Nucleus accumbens (tissue), 56 donors: ENCODE measurements at places on chromosomes 4 and X.

- no peak for DNase-seq
Measured at GRCh38 chr4:66653937-66654336, 891.4 kb downstream of the CENPC start.

GRCh38 chr4:102675141-102675540, 85.6 kb downstream of the MANBA start:
- DNase-seq, result no peak

DNA sequence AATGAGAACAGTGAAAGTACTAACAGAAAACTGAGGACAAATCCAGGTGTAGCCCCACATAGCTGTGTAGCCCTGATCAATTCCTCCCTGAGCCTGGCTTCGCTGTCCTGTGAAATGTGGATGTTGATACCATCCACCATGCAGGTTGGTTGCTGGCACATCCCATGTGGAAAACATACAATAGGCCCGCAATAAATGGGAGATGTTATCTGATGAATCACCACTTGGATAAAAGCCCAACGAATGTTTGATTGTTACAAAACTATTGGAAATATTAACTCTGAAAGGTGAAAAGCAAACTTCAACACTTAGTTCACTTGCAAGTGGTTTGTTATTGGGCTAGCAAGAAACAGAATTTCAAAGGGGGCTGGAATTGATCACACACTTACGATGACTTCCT, 186.3 kb upstream of the FTHL17 start:
- DNase-seq, result no peak

DNA sequence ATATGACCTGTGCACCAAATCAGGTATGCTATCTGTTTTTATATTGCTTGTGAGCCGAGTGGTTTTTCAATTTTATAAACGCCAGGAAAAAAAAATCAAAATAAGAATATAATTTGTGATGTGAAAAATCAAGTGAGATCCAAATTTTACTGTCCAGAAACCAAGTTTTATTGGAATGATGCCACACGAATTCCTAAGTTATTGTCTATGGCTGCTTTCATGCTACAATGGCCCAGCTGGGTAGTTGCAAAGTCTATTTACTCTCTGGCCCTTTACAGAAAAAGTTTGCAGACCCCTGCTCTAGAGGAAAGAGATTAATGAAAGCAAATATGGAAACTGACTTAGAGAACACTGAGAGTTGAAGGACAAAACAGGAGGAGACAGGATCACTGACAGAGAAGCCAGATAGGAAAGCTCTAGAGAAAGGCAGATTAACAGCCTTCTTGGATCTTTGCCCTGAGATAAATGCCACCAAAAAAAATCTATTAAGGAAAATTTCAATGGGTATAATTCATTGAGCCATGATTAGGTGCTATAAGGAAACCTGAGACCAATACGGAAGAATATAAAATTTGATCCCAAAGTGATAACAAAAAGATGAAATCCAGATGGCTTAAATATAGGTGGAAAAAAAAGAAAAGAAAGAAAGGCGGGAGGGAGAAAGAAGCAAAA, 29.8 kb downstream of the PRSS12 start:
- no peak for DNase-seq

DNA sequence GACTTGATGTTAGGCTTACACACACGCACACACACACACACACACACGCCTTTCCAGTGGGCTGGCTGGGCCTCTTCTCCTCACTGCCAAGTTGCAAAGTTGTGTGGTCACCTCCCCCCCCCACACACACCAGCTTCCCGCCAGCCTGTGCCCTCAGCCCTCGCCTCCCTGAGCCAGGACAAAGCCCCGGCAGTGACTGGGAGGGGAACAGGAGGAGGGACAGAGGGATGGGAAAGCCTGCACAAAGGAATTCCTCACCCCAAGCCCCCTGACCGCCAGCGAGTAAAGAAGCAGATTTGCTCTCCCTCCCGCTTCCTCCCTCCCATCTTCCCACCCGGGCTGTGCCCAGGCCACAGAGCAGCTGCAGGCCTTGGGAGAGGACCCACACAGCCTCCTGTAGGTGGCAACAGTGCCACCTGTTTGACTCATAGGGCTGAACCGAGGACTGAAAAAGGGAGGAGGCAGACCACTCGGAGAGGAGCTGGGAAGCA, at the start of gene GDPD2:
GDPD2 (plus strand) TSS at position 464 of the 491 bp plus-strand sequence. CDS start 1,671 bp downstream, outside the sequence.
- peak; percentile 14 for DNase-seq

DNA sequence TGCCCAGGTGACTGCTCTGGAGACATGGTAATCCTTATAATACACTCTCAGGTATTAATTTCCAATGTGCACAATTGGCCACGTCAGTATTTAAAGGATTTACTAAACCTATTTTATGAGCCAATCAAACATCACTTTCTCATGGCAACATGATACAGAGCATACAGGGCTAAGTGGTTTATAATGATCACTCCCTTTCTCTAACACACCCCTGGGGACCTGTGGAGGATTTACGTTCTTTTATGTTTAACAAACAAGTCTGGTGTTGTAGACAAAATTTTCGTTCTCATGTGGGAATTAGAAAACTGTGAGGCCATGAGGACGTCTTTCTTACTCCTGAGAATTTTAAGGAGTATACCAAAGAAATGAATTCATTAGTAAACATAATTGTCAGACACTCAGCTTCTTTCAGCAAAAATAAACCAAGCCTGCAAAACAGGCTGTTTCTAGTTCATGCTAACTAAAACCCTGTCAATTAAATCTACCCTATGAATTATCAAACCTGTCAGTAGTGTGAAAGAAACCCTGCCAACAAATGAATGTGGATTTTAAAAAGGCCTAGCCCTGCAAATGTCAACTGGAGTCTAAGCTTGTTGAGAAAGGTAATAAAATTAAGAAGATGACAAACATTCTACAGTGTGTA, 155.8 kb downstream of the PDGFC start:
- no peak for DNase-seq

GRCh38 chr4:57943682-57944081, 833.5 kb upstream of the IGFBP7 start:
- no peak for DNase-seq

DNA sequence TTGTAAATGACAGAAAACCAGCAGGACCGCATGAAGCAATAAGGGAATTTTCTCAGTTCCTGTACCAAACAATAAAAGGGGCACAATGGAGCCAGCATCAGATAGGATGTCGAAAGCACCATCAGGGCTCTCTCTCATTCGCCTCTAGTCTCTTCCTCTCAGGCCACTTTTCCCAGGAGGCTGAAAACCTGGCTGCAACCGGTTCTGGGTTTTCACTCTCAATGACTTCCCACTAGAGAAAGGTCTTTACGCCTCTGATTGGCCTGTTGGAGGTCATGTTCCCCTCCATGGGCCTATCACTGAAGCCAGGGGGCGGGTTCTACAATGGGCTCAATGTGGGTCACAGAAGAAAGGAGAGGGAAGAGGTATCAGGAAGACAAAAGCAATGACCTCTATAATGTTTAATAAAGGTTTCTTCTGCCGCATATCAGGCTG, 29.3 kb downstream of the ZNF827 start:
- no peak for DNase-seq

GRCh38 chr4:158529505-158529904, 7.8 kb downstream of the RXFP1 start:
- DNase-seq, result no peak

GRCh38 chr4:105568584-105568983, 16.2 kb downstream of the ARHGEF38 start:
- no peak for DNase-seq

GRCh38 chr4:146263793-146264192, 49.5 kb downstream of the REELD1 start:
- DNase-seq, result no peak

GRCh38 chrX:120564925-120565324, 4.2 kb upstream of the CUL4B start:
- DNase-seq, result no peak

GRCh38 chr4:166202991-166203390, 330.0 kb downstream of the TLL1 start:
- no peak for DNase-seq

DNA sequence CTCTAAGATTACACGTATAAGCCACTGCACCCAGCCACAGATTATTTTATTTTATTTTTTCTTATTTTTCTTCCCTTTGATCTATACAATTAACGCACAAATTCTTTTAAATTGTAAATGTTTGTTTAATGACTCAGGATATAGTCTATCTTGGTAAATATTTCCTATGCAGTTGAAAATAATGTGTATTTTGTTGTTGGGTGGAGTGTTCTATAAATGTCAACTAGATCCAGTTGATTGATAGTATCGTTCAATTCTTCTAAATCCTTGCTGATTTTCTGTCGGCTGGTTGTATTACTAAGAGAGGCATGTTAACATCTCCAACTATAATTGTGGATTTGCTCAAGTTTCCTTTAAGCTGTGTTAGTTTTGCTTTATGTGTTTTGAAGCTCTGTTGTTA, 92.0 kb downstream of the TRAPPC11 start:
- no peak for DNase-seq

- no peak for DNase-seq
Measured at GRCh38 chr4:159003420-159004253, 99.2 kb upstream of the RAPGEF2 start.

- no peak for DNase-seq
Measured at GRCh38 chrX:104284507-104284906, 29.8 kb upstream of the ESX1 start.

DNA sequence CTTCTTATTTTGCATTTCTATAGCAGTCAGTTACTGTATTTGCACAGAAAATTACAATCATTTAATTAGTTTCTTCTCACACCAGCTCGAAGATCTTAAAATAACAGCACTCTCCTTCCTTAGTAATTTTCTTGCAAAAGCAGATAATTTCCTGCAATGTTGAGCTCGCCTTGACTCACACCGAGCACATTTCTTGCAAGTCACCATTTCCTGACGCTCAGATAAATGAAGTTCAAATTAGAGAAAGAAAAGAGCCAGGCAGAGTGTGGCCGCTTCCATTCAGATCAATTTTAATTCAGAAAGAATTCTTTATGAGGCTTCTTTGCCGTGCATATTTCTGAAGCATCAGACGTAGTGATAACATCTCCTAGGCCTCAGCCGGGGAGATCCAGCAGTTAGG, 10.1 kb downstream of the SORCS2 start:
- DNase-seq, result no peak

- no peak for DNase-seq
Measured at GRCh38 chr4:15035159-15035558, 32.9 kb downstream of the CPEB2 start.

- DNase-seq, result no peak
Measured at GRCh38 chr4:110621328-110621812, 1.5 kb downstream of the PITX2 start.

DNA sequence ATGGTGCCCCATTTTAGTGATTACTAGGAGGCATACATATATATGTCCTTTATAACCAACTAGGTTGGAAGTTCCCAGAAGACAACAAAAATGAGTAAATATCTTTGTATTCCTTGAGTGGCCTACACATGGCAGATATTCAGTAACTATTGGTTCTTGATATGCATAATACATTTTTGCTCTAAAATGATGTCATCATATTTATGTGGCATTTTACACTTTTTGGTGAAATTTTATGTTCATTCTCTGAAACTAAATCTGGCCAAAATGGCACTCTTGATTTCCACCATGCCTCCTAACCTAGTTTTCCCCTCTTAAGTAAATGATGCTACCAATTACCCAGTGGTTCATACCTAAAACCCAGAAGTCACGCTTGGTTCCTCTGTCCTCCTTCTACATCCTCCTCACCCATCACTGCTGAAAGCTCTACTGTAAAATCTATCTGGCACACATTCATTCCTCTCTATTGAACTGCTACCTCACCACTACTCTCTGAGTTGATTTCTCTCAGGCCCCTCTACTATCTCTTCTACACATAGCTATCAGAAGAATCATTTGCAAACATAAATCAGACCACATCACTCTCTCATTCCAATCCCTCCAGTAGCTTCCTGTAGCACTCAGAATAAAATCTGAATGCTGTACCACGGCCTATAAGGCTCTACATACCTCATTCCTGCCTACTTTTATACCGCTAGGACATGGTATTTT, 13.4 kb downstream of the SLC10A7 start:
- no peak for DNase-seq

DNA sequence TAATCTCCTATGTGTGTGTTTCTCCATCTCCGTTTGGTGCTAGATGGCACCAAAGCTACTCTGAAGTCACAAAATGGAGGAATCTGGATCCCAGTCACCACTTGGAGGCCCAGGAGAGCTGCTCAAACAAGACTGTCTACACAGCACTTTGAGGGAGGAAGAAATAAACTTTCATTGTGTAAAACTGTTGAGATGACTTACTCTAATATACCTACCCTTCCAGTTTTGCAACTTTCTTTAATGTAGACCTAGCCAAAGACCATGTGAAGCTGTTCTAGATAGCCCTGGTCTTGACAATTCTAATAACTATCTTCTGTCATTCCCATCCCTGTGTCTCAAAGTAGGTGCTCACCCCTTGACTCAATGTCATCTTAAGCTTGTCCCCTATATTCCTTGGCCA, 52.8 kb upstream of the TAB3 start:
- DNase-seq, result no peak

DNA sequence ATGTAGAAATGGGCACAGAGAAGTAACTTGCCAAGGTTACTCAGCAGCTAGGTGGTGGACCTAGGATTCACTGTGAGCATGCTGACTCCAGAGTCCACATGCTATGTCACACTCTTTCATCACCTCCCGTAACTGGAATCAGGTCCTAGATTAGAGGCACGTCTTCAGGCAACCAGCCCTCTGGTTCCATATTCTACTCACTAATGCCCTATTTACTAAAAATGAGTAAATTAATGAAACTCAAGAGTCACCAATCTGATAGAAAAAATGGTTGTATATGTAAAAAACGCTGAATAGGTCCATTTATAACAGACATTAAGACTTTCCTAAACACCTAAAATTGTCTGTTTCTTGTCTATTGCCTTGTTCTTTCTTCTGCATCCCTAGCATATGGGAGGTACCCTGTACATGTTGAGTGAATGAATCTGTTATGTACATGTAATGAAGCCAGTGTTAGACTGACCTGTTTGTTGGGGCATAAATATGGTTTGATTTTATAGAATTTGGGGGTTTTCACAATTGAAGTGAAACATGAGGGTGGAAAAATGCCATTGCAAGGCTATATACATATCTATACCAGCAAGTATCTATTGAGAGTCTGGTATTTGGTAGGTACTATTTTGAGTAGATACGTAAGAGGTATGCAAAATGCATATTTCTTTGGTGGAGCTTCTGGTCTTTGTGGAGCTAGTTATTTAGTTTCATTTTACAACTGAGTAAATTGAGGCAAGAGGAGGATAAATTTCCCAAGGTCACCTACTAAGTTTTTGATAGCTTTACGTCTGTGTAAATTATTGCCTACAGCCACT, 7.5 kb upstream of the RUFY3 start:
- no peak for DNase-seq

DNA sequence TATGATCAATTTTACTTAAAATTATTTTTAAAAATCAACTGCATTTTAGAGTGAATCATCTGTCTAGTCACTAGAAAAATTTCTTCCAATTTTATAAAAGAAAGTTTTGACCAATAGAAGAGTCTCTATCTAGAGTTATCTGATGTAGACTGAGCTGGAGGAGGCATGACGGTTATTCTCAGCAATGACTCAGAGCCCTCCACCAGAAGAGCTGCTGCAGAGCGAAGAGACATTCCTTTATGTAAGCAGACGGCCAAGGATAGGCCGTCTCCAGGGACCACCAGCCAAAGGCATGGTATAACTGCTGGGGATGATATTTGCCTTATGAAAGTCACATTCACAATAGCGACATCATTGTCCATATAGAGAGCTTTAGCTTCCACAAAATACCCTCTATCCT, 23.0 kb downstream of the LDB2 start:
- DNase-seq, result no peak
